ENCODE measurements at places on chromosomes 6 and 20.

DNA sequence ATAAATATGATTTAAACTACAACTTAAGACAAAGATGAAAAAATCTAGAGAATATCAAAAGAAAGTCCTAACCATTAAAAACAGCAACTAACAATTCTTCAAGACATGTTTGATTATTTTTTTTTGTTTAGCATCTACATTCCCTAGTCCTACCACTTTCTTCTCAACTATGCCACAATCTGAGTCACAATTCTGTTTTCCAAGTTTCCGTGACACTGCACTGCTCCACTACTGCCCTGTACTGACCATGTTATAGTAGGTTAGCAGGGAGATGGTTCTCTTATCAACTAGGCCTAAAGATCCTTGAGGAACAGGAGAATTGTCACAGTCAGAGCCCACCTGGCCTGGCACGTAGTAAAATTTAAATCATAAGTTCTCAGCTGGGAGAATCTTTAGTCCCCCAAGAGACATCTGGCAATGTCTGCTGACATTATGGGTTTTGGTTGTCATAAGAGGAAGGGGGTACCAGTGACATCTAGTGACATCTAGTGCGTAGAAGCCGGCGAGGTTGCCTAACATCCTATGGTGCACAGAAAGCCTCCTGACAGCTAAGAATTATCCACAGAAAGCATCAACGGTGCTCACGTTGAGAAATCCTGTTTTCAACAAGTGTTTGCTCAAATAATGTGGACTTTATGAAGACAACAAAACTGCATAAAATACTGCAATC is 100.5 kb downstream of the PDE10A start:
- DNase-seq, result no peak

GRCh38 chr6:167448378-167448777 is 123.5 kb downstream of the TTLL2 start:
- no peak for DNase-seq

DNA sequence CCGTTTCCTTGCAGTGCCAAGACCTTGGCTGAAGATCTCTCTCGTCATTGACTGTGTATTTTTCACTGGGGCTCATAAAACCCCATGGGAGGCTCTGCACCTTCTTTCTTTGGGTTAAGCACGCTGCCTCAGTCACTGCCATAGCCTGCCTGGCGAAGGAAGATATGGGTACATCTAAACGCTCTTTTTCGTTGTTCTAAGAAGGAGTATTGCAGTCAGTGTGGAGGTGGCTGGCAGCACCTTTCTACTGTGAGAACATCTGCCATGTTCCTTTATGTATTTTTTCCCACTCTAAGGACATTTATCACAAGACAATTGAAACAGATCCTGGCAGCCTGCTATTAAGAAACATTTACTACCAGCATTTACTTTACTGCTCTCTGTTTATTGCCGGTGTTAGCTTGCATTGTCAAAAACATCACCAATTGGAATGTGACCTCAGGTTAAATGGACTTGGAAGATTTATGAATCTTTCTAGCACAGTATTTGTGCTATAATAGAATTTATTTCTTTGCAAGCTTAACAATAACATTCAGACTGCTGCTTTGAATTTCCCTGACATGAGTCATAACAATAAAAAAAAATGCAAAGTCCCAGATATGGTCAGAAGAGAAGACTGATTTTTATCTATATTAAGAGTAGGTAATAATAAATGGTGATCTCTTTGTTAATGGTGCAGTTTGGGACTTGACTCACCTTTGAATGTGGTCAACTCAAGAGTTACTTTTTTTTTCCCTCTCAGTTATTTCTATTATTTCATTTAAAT is 62.2 kb upstream of the CLDN20 start:
- DNase-seq, result no peak

DNA sequence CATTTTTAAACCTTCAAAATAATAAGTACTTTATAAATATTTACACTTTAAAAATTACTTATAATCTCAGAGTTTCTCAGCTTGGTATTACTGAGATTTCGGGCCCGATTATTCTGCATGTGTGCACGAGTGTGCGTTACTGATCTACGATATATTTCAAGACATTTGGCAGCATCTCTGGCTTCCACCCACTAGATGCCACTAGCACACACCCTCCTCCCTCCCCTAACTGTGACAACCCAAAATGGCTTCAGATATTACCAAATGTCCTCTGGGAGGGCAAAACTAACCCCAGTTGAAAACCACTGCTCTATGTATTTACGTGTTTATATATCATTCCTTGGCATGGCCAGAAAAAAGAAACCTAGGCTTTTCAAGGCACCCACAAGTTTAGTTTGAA is 95.9 kb downstream of the FYN start:
- no peak for DNase-seq

GRCh38 chr6:125073071-125073470 is 80.5 kb upstream of the TPD52L1 start:
- no peak for DNase-seq

- no peak for DNase-seq
Observed at GRCh38 chr6:170029416-170030283, 261.2 kb downstream of the DLL1 start.

GRCh38 chr6:51818520-51819022 is 268.8 kb downstream of the PKHD1 start:
- DNase-seq, result no peak

DNA sequence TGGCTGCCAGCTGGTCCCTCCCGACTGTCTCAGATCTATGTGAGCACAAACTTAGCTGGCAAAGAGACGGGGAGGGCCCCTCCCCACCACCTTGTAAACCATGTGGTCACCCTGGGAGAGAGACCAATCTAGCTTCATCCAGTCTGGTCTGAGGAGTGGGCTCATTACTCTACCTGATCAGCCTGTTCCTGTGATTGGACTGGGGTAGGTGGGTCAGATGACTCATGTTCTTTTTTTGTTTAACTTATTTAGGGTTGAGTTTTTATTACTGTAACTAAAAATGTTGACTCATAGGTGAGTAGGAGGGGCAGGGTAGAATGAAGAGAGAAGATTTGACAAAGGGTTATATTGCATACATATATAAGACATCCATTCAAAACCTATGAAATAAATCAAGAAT is 4.7 kb downstream of the GSTA4 start:
- no peak for DNase-seq

- DNase-seq, result no peak
Observed at GRCh38 chr6:36636687-36637418, 41.7 kb upstream of the CDKN1A start.

- no peak for DNase-seq
Observed at GRCh38 chr6:7438011-7438410, 48.4 kb downstream of the RIOK1 start.

- DNase-seq, result no peak
Observed at GRCh38 chr6:53257001-53257400, 91.7 kb downstream of the ELOVL5 start.

All from NCI-H187 treated with DMSO at 0.1 percent for 48 hours (cell line).